ENCODE measurements at places on chromosomes 1 and 21. TPM values are rescaled to one million over a fixed set of nuclear protein-coding genes. Genes with fewer than 3 reads are reported as not detected.
A peak's percentile ranks its signal among the peaks of the same experiment; 100 is the strongest.

Gene PFKFB2
- 4.6 TPM for total RNA-seq

- H3K36me3 ChIP-seq = peaks cover 3% of the 10 kb centered on the region
- H3K27ac ChIP-seq = no peak overlapping the region
- H3K4me1 ChIP-seq = peaks cover 2% of the 10 kb centered on the region
- H3K4me3 ChIP-seq = no peak overlapping the region
- H3K27me3 ChIP-seq = no peaks in the 10 kb centered on the region
These were observed 76.6 kb downstream of the RGL1 start for GRCh38 chr1:183881387-183882131.

Gene LMOD1
- total RNA-seq = not detected

GRCh38 chr1:218395916-218396315 is 50.8 kb downstream of the TGFB2 start:
- H3K4me3 ChIP-seq = no peak overlapping the region
- no peaks in the 10 kb centered on the region for H3K36me3 ChIP-seq
- H3K27ac ChIP-seq = no peak overlapping the region

Gene OR2T35
- not detected for total RNA-seq

- H3K27me3 ChIP-seq = no peaks in the 10 kb centered on the region
- H3K27ac ChIP-seq = no peak overlapping the region
- no peaks in the 10 kb centered on the region for H3K4me1 ChIP-seq
- H3K36me3 ChIP-seq = peaks cover 18% of the 10 kb centered on the region
- no peak overlapping the region for H3K4me3 ChIP-seq
These were observed 73.8 kb downstream of the CENPF start for GRCh38 chr1:214676747-214677146.

Gene C1QTNF12
- 2.2 TPM for total RNA-seq

- peaks cover 17% of the 10 kb centered on the region for H3K36me3 ChIP-seq
- H3K27ac ChIP-seq = no peak overlapping the region
- no peaks in the 10 kb centered on the region for H3K27me3 ChIP-seq
- H3K4me3 ChIP-seq = no peak overlapping the region
These were observed 42.4 kb upstream of the HP1BP3 start for GRCh38 chr1:20829531-20829930.

DNA sequence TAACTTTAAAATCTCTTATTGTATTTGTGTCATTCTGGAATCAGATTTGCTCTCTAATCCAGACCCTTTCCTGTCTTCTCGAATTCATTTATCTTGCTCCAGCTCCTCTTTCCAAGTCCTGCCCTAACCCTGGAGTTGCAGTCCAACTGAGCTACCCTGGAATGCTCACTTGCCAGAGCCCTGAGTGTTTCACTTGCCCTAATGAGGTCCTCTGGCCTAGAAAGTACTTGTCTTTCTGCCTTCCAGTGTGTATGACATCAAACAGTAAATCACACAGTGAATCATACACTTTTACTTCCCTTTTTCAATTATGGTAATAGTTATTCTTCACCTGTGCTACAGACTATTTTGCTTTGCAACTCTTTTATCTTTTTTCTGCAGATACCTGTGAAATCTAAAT is 96.9 kb downstream of the NEK7 start:
- no peaks in the 10 kb centered on the region for H3K27me3 ChIP-seq
- H3K4me3 ChIP-seq = no peak overlapping the region
- peak overlapping the region; percentile 79 for H3K27ac ChIP-seq
- no peak for DNase-seq
- H3K36me3 ChIP-seq = peaks cover 30% of the 10 kb centered on the region

Gene TCEA3
- 22.6 TPM for total RNA-seq

DNA sequence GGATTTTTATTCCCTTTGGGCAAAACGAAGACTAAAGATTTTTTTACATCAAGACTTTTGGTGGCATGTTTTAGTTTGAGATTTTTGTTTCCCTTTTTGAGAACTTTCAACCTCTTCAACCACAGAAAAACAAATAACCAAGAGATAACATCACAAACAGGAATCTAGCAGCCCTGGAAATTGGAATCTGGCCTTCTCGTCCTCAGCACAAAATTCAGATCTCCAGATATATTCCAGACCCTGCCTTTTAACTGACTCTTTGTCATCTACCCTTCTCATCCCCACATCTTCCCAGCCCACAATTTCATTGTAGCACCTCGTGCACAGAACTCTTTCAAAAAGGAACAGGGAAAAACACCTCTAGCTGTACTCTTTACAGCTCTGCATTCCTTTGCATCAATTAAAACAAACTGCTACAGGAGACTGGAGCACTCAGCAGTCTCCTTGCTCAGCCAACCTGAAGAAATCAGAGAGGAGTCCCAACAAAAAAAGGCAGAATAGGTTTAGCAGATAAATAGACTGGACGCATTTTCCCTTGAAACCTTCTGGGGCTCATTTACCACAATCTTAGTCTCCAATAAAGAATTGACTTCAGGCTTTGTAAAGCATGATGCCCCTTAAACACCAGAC is 251.0 kb downstream of the TTLL7 start:
- H3K36me3 ChIP-seq = no peaks in the 10 kb centered on the region
- no peaks in the 10 kb centered on the region for H3K4me1 ChIP-seq
- no peaks in the 10 kb centered on the region for H3K27me3 ChIP-seq
- DNase-seq = no peak
- no peak overlapping the region for H3K27ac ChIP-seq

Measured in activated naive CD8-positive, alpha-beta T cell treated with anti-CD3 and anti-CD28 coated beads, Interleukin-2, amount 10 ng/mL, durations not matched to agents 7 days and 5 days (primary cell).